ENCODE measurements at places on chromosomes 11 and 22. TPM values are rescaled to one million over a fixed set of nuclear protein-coding genes. Genes with fewer than 3 reads are reported as not detected.

- no peak for DNase-seq
Measured at GRCh38 chr11:22633354-22633902, 7.8 kb upstream of the FANCF start.

GRCh38 chr11:125750629-125751028, 4.5 kb downstream of the PATE1 start:
- DNase-seq = no peak

MPZL2 gene
- 0.58 TPM for total RNA-seq

CATSPERZ gene
- total RNA-seq = not detected
